Vagina (tissue), 2 donors: ENCODE measurements at places on chromosomes 1 and 21.

DNA sequence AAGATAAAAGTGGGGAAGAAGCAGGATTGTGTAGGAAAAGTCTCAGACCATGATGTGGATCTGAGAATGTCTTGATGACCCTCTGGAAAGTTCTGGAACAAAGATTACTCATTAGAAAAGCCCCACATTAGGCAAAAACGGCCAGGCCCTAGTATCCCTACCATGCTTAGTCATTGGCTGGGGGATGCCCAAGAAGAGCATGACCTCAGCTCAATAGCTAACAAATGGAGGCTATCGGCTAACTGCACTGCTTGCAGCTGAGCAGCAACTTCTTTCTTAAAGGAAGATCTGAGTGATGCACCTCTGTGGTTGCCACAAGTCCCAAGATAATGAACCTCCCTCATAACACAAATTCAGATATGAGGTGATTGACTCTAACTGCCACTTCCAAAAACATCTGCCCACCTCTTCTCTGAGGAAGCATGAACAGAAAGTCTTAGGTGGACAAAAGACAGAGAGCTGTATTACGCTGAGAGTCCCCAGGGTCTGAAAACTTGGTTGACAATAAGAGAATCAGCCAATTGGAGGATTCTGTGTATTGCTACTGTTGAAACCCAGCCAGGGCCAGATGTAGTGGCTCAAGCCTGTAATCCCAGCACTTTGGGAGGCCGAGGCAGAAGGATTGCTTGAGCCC lies 64.6 kb upstream of the AK4 start:
- no peak for DNase-seq

DNA sequence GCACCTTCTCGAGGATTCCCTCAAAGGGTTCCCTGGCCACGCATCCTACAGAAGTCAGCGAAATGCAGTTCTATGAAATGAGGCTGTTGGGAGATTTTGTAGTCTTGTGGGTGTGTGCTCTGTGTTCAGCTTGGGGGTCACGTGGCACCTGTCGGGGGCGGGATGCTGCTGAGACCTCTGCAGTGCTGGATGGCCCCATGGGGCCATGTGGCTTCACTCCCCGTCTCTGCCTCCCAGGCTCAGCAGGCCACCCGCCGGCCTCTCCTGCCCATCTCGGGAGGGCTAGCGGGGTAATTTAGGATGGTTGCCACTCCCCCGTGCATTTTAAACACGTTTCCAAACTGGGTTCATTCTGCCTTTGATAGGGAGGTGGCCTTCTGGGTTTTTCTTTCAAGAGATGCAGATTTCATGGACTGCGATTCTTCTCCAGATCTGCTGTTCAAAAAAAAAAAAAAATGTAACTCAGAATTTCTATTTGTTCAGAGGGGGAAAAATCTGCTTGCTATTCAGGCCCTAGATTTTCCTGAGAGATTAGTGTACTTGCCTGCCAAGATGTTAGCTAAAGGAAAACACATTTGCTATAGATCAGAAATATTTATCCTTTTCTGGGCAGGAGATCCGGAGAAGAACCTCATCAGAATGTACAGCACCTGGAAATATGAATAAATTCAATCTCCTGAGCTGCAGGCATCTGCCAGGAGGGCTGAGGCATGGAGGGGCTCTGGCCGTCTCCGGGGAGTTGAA lies 277.2 kb upstream of the VAMP3 start:
- DNase-seq: no peak

GRCh38 chr1:240956020-240956419 lies 344.1 kb upstream of the GREM2 start:
- DNase-seq: no peak

DNA sequence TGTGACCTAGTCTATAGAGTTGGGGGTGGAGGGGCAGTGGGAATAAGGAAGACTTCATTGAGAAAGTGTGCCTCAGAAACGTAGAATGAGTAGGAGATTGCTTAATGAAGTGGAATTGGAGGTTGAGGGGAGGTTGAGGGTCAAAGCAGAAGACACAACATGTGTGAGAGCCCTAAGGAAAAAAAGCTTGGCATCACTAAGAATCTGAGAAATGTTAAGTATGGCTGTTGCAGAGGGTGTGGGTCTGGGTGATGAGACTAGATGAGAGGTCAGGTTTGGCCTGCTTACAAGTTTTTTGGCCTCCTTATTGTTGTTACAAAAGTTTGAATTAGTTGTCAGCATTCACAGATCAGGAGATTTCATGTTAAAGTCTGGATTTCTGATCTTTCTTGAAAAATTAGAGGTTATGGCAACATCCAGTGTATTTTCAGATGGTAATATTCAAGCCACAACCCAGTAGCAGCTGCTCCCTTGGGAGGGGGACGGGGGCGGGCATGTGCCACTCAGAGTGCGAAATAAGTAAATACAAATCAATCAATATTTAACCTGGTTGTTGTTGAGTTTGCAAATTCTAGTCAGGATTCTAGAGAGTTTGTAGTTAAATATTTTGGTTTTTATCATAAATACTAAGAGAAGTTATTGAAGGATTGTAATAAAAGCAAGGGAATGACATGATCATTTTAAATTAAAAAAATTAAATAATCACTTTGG lies 4.3 kb downstream of the MAN1A2 start:
- DNase-seq: no peak
